A172 (cell line): ENCODE measurements at places on chromosomes 1 and 21. TPM values are rescaled to one million over a fixed set of nuclear protein-coding genes. Genes with fewer than 3 reads are reported as not detected.

Gene SYCP1
- not detected in 2 replicates for total RNA-seq

Gene ARTN
- total RNA-seq, result not detected in 2 replicates

- DNase-seq, result no peak
Measured at GRCh38 chr1:3762151-3762872, 10.1 kb downstream of the CCDC27 start.

DNA sequence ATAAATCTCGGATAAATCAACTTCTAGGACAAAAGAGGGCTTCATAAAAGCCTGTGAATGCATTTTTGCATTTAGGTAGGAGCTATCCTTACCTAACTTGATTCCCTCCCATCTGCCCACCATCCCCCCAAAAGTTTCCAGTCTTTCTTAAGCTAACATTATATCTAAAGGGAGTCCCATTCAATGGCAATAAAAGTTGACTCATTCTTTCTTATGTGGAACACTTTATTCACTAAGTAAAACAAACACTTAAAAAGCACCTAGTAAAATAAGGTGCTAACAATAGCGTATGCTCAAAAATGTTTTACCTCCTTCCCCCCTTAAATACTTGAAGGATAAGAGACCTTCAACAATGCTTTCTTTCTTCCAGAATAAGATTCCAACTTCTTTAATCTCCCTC lies 83.8 kb downstream of the GON4L start:
- DNase-seq, result peak; percentile 33

DNA sequence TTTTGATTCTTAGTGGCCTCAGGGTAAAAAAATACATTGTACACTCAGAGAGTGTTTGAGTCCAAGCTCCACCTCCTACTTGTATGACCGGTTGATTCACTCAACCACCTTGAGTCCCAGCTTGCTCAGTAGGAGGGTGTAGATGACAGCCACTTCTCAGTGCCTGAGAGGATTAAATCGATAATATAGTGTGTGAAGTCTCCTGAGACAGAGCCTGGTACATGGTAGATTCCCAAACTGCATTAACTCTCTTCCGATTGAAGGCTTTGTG lies 38.4 kb downstream of the NCMAP start:
- no peak for DNase-seq

- no peak for DNase-seq
Measured at GRCh38 chr1:168420177-168420576, 123.6 kb downstream of the XCL2 start.

- no peak for DNase-seq
Measured at GRCh38 chr1:213905344-213905743, 82.4 kb upstream of the PROX1 start.

GRCh38 chr1:74703386-74704182 lies 29.3 kb downstream of the CRYZ start:
- DNase-seq, result no peak
